ENCODE measurements at places on chromosomes 12 and 14.

DNA sequence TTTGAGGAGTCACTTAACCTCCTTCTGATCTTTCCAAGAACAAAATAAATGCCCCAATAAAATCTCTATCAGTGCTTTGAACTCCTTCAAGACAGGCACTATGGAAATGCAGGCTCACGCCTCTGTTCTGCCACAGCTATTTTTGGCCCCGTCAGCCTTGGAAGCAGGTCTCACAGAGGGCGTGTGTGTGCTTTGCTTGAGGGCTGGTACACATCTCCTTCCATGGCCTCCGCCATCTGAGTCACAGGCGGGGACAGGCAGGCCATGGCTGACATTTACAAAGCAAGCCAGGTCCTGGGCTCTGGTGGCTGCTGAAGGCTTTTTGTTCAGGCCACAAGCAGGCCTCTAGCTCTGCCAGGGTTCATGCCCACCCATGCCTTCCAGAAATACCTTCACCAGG lies 16.0 kb downstream of the PRIMA1 start:
- no peak for DNase-seq

GRCh38 chr14:58272588-58273372 lies 25.6 kb upstream of the ARID4A start:
- no peak for DNase-seq

GRCh38 chr12:130858084-130858483 lies 13.8 kb upstream of the RAN start:
- no peak for DNase-seq

- no peak for DNase-seq
These were observed 567.8 kb upstream of the TBX3 start for GRCh38 chr12:115251727-115252126.

DNA sequence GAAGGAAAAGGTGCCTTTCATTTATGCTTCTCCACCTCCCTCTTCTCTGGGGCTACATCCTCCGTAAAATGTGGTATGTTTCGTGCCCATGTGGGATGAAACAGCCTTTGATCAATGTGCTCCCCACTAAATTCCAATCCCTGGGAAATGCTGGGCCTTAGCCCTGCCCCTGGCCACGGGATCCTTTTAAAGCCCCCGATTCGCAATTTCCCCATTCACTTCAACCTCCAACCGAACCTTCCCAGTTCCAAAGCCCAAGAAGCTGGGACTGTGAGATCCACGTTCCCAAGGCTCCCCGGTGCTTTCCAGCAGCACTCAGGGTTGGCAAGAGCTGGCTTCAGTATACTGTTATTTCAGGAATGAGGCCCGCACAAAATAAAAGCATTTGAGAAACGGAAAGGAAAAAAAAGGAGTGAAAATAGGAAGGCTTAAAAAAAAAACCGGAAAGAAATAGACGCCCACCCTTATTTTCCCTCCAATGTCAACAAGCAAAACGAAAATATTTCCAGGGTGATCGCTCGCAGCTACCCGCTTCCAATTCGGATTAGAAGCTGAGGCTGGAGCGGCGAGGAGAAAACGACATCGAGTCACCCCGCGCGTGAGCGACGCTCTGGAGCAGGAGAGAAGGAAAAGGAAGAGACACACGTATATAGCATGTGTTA lies 1.3 kb upstream of the FOXG1 start:
- DNase-seq, result no peak

GRCh38 chr14:95486875-95487668 lies 29.4 kb downstream of the SYNE3 start:
- DNase-seq, result no peak

- no peak for DNase-seq
These were observed 972 bp upstream of the DDX47 start for GRCh38 chr12:12812174-12812573.

DNA sequence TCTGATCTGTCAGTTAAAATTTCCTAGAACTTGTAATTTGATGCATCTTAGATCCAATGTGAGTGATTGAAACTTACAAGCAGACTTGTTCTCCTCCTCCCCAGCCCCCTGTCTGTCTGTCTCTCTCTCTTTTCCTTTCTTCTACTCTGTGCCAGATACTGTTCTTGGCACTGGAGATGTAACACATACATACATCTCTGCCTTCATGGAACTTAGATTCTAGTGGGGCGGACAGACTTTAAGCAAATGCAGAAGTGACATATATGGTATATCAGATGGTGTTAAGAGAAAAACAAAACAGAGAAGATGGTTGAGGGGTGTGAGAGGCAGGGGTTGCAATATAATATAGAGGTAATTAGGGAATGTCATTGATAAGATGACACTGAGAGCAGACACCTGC lies 6.6 kb downstream of the CHST11 start:
- no peak for DNase-seq

GRCh38 chr12:75812271-75813018 lies 219.1 kb downstream of the PHLDA1 start:
- DNase-seq, result no peak

DNA sequence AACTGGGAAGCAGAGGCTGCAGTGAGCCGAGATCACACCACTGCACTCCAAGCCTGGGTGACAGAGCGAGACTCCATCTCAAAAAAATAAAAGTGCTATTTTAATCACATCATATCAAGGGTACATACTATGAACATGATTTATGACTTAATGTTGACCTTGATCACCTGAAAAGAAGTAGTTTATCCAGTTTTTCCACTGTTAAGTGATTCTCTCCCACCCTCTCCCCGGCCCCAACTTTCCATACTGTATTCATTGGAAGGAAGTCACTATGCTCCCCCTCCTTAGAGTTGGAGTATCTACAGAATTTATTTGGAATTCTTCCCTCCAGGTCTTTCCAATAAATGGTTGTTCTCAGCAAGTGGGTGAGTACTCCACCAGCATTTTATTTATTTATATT lies 3.0 kb upstream of the PRMT5 start:
- DNase-seq, result no peak

DNA sequence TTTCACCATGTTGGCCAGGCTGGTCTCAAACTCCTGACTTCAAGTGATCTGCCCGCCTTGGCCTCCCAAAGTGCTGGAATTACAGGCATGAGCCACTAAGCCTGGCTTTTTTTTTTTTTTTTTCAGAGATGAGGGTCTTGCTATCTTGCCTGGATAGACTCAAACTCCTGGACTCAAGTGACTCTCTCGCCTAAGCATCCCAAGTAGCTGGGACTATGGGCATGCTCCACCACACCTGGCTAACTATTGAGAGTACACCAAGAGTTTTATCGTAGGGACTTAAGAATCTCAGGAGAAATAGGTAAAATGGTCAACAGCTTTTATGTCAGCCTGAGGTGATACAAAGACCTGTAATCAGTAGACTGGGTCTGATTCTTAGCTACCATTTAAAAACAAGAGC lies 31.2 kb upstream of the SIX1 start:
- DNase-seq, result no peak

DNA sequence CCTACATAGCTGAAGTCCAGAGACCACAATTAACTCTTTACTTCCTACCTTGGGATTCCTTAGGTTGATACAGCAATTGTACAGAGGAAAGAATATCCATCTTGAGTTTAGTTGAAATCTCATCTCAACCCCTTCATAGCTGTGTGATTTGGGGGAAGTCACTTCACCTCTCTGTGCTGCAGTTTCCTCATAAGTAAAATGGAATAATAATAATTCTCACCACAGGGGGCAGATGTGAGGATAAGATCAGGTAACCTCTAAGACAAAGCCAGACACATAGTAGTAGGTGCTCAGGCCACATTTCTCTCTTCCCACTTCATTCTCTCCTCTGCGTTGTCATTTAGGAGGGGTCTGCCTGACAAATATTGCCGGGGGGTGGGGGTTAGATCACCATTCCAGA lies 6.7 kb downstream of the FOXN4 start:
- no peak for DNase-seq

DNA sequence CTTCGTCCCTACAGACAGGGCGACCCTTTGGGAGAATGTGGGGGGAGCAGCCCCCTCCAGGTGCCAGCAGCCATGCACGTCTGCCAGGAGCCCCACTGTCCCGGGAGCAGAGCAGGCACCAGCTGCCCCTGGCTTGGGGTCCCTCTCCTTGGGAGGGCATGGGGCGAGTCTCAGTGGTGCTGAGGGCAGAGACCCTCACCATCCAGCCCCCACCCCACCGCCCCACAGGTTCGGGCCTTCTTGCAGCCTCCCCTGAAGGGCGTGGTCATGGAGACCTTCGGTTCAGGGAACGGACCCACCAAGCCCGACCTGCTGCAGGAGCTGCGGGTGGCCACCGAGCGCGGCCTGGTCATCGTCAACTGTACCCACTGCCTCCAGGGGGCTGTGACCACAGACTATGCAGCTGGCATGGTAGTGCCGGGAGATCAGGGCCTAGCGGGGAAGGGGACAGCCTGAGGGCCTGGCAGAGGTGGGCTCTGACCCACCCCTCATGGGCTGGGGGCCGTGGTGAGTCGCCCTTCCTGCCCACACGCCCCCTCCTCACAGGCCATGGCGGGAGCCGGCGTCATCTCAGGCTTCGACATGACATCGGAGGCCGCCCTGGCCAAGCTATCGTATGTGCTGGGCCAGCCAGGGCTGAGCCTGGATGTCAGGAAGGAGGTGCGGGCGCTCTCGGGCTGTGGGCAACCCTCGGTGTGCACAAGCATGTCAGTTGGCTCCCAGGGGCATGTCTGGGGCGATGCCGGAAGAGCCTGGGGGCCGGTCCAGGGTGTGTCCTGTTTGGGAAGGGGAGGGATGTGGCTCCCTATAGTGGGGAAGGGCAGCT lies 18.8 kb downstream of the ASPG start:
- no peak for DNase-seq

DNA sequence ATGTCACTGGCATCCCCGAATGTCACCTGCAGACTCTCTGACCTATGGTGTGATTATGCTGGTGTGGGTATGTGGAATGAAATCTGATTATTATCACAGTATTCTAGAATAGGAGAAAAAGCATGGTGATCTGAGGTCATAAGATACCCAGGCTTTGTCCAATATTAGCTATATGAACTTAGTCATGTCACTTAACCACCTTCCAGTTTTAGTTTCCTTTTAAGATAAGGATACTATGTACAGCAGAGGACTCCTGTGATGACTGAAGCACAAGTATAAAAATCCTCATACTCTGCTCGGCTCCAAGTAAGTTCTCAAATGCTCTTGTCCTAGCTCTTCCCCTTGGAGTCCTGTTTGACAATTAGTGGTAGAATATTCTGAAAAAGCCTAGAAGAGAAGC lies 2.8 kb downstream of the GNS start:
- DNase-seq, result no peak

DNA sequence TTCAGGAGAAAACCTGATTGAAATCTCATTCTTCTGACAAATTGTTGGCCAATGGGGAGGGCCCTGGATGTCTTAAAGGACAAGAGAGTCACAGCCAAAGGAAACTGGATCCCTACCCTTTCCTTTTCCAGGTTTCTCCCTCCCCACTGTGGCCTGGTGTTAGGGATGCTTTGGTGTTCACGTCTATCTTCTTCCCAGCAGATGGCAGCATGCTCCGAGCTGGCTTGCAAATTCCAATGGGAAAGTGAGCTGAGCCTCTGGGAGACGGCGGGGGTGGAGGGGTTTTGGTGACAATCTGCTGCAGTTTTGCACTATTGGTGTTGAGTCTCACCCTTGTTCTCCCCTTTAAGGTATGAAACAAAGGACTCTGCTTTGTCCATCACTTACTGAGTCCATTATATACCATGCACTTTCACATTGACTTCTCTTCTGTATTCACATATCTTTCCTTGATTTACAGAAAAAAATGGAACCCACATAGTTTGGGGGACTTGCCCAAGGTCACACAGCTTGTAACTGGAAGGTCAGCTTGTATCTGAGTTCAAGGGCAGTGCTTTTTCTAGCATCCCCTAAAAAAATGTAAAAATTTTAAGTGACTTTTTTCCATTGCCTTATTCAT lies 39.3 kb downstream of the CCDC177 start:
- no peak for DNase-seq

GRCh38 chr14:33689680-33690079 lies 261.2 kb downstream of the EGLN3 start:
- no peak for DNase-seq

- DNase-seq, result no peak
These were observed 5.6 kb upstream of the SYNJ2BP start for GRCh38 chr14:70422538-70422937.

DNA sequence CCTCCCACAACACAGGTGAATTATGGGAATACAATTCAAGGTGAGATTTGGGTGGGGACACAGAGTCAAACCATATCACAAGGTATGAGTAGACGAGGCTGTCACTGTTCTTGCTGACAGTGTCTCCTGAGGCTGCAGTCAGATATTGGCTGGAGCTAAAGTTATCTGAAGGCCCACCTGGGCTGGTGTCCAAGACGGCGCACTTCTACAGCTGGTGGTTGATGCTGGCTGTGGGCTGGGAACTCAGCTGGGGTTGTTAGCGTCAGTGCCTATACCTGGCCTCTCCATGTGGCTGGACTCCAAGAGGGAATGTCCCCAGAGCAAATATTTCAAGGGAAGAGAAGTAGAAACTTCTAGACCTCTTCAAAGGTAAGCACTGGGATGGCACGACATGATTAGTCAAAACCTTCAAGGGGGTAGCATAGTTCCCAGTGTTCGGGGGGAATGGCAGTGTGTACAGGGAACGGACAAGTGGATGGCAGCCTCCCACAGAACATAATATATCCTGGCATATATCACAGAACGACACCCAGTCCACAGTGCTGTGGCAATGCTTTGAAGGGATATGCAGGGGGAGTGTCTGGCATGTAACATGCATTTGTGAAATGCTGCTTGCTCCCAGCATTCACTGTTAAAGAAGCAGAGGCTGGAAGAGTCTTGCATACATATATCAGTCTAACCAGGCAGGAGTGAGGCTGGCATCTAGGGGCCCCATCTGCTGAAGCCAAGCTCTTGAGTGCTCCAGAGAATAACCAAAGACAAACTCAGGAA lies 126.7 kb upstream of the RFLNA start:
- no peak for DNase-seq

- no peak for DNase-seq
These were observed at the start of gene LRRC43 for GRCh38 chr12:122182887-122183587. Gene LRRC43 (plus strand): TSS chr12:122183123. CDS start chr12:122183145, 22 bp downstream.

- DNase-seq, result no peak
These were observed 92.7 kb downstream of the LRRC74A start for GRCh38 chr14:76918782-76919394.

DNA sequence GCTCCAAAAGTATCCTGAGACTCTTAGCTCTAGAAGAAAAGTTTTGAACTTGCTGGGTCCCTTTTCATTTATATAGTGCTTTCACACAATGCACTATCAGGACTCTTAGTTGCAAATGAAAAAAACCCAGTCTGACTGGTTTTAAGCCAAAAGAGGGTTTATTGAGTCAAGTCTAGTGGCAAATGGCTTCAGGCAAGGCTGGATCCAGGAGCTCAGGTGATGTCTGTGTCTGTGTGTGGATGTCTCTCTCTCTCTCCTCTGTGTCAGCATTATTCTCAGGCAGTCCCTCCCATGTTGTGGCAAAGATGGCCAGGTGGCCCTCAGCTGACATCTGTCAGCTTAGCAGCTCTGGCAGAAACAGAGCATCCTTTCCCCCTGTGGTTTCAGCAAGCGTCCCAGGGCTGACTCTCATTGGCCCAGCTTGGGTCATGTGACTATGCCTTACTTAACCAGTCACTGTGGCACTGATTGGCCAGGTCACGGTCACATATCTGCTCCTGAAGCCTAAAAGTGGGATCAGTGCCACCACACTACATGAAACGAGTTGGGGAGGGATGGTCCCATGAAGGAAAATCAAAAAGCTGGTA lies 6.2 kb downstream of the TMEM120B start:
- no peak for DNase-seq

- peak; percentile 99 for DNase-seq
These were observed at the start of gene HSP90B1 for GRCh38 chr12:103930034-103930786. Gene HSP90B1 (plus strand): TSS chr12:103930410. CDS start chr12:103930516, 106 bp downstream.

Data from SIG-M5 (cell line).